Myocyte (in vitro differentiated cells): ENCODE measurements at places on chromosomes 2 and 18. TPM values are rescaled to one million over a fixed set of nuclear protein-coding genes. Genes with fewer than 3 reads are reported as not detected.

DNA sequence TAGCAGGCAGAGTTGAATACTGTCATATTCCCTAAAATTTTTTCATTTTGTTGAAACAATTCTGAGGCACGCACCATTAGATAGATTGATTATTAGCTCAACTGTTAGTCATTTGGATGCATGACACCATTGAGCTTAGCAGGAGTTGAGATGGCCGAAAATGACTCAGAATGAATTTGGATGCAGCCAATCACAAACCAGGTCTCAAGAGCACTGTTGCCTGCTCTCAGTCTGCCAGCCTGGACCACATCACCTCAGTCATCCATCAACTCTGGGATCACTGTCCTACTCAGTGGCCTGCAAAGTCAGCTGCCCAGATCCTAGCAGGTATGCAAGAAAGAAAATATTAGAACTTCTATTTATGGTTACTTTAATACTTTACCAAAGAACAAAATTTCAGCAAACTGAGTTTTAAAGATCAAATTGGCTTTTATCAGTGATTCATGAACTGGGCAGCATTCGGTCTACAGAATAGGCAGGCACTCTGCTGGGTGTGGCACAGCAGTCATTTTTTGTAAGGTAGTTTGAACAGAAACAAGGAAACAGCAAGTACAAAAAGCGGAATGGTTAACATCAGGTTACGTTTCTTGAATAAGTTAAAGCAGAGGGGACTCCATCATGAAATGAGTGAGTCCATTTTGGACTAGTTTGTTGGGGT lies 152.7 kb upstream of the ARHGAP28 start:
- no peak for DNase-seq

HOXD11 gene
- total RNA-seq, result not detected in 2 replicates

GRCh38 chr2:72024451-72025175 lies 123.0 kb downstream of the CYP26B1 start:
- no peak for DNase-seq

KLHL14 gene
- total RNA-seq, result not detected in 2 replicates

CSRNP3 gene
- total RNA-seq, result 1.0 and 3.3 TPM in 2 replicates

DNA sequence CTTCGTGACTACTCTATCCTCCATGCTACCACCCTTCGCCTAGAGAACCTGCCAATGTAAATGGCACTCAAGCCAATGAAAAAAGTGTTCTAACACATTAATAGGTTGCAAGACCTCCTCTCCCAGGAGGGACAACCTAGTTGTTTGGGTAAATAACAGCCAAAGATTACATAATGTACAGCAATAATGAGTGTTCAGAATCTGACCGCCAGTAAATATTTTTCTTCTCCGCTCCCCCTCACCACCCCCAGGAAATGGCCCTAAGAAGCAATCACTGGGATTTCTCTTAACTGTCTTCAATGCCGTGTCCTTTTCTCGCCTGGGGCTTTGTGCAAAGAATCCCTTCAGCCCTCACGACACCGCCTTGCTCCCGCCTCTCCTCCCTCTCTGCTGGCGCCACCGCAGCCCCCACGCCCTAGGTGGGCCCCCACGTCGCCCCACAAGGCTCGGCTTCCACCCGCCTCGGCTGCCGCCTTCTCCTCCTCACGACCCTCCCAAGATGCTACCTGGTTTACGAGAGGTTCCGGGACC lies 458 bp downstream of the HYCC2 start:
- peak; percentile 10 for DNase-seq

CIDEA gene
- total RNA-seq, result not detected in 2 replicates

DNA sequence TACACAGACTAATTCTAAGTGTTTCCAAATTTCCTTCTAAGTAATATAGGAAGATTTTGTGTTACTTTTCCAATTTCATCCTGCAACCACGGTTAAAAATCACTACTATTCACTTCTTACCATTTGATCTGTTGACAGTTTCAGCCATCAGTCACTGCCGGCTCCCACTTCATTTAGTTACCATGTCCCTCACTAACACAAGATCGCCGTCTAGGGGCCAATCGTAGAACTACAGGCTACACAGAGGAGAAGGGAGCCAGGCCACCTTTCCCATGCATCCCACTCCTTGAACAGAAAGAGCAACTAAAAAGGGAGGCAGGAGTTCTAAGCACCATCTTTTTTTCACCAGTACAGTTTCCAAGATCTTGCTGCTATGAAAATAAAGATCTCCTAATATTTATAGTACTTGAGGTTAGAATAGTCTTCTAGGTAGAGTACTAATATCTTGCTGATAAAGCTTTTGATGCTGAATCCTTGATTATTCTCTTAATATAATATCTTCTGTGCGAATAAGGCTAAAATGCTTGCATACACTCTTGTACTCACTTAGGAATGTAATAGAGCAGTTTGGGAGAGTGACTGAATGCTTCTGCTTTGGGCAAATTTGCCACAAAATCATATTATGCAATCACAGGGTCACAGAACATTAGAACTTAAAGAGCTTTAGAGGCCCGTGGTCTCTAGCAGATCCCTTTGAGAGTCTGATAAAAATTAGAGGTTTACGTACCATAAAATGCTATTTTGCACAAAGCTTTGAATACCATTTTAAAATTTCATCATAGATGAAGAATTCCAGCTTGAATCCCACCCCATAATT lies 39.5 kb upstream of the CYP1B1 start:
- peak; percentile 86 for DNase-seq

- peak; percentile 98 for DNase-seq
Observed at GRCh38 chr2:241870611-241871537, 1.3 kb downstream of the RTP5 start.

ACTG2 gene
- total RNA-seq, result 1.2 TPM in 1 of 2 replicates, not detected in the other

ABCB11 gene
- total RNA-seq, result 0.05 TPM in 1 of 2 replicates, not detected in the other

GRCh38 chr18:12056034-12056883 lies 37.4 kb upstream of the ANKRD62 start:
- DNase-seq, result peak; percentile 56

HRH4 gene
- 0.13 and 0.21 TPM in 2 replicates for total RNA-seq

EFHD1 gene
- total RNA-seq, result 0.29 TPM in 1 of 2 replicates, not detected in the other

ZC3H15 gene
- 85.7 and 89.5 TPM in 2 replicates for total RNA-seq

GRCh38 chr2:120352696-120353590 lies 7.0 kb downstream of the INHBB start:
- no peak for DNase-seq

MATN3 gene
- 1.1 and 1.2 TPM in 2 replicates for total RNA-seq

DNA sequence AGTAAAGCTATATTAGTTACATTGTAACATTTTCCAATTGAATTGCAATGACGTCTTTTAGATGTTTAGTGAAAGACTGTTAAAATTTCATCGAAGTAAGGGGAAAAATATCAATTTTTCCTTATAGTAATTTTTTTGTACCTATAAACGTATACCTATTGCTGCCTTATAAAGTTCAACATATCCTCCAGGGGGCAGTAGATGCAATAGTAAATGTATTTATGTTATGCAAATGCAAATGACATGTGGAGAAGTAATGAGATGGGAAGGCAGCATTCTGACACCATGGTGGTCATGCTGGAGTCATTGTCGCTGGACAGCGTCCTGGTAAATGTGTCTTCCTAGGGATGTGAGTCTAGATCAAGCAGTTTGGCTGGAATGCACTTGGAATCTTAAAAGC lies 38.7 kb downstream of the MSTN start:
- peak; percentile 37 for DNase-seq

DNA sequence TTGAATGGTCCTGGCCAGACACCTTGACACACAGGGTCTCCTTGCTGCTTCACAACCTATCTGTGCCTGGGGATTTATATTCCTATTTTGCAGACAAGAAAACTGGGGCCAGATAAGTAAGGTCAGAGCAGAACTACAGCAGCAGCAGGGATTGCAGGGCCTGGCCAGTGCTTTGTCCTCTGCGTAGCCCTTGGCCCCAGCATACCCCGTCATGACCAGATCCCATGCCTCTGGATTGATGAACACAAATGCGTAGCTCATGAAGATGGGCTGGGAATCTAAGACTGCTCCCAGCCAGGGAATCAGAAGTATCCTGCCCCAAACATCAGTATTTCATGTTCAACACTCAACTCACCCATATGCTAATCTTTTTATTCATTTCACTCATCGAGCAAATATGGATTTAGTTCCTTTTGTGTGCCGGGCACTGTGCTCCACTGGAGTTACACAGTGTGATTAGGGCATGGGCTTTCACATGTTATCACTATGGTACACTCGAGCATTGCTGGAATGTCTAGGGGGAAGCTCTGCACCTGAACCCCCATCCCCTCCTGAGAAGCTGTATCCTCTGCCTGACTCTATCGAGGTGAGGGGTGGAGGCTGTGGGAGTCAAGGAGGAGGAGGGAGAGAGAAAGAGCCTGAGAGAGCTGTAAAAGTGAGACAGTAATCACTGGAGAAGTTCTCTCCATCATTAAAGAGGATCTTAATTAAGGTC lies 143.3 kb downstream of the CYP26B1 start:
- no peak for DNase-seq

- peak; percentile 74 for DNase-seq
Observed at GRCh38 chr2:120559401-120559800, 176.3 kb upstream of the GLI2 start.

- peak; percentile 82 for DNase-seq
Observed at GRCh38 chr2:119218478-119219064, 5.1 kb upstream of the STEAP3 start.

RAD51AP2 gene
- 0.37 TPM in 1 of 2 replicates, not detected in the other for total RNA-seq

DNA sequence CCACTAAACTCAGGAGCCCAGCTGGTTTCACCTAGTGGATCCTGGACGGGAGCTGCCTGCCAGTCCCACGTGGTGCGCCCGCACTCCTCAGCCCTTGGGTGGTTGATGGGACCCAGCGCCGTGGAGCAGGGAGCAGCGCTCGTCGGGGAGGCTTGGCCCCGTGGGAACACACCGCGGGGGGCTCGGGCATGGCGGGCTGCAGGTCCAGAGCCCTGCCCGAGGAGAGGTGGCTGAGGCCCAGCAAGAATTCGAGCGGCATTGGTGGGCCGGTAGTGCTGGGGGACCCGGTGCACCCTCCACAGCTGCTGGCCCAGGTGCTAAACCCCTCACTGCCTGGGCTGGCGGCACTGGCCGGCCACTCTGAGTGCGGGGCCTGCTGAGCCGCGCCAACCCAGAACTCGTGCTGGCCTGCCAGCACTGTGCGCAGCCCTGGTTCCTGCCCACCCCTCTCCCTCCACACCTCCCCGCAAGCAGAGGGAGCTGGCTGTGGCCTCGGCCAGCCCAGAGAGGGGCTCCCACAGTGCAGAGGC lies 137.3 kb downstream of the TRIB2 start:
- no peak for DNase-seq

DNA sequence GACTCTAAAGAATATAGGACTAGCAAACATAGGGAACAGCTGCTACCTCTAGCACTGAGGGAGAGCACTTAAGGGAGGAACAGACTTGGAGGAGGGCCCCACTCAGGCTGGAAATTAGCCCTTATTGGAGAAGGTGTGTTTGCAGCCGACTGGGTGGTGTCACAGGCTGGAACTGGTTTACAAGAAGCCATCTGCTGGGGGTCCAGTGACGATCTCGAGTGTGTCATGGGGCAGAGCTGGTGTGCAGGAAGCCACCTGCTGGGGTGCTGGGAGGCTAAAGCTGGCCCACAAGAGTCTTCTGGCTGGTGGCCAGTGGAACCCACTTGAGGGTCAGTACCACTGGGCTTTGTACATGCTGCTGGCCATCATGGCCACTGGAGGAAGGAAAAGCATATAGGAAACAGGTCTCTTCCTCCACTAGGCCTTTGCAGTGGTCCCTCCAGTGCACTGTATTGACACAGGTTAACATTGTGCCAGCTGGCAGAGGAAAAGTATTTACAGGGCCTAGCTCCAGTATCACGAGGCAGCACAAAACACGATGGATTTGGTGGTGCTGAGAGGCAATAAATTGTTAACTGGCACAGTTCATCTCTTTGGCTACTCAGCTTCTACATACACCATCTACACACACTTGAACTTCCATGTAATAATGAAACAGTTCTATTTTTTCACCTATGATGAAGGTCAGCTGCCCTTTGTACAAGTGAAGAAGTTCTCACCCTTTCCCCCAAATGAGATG lies 43.6 kb downstream of the MAP3K20 start:
- peak; percentile 19 for DNase-seq

GRCh38 chr2:25825238-25825637 lies 53.0 kb downstream of the ASXL2 start:
- DNase-seq, result no peak

UCN gene
- 2.4 and 6.6 TPM in 2 replicates for total RNA-seq

GRCh38 chr2:169664978-169665930 lies 29.0 kb downstream of the CFAP210 start:
- DNase-seq, result no peak

DNA sequence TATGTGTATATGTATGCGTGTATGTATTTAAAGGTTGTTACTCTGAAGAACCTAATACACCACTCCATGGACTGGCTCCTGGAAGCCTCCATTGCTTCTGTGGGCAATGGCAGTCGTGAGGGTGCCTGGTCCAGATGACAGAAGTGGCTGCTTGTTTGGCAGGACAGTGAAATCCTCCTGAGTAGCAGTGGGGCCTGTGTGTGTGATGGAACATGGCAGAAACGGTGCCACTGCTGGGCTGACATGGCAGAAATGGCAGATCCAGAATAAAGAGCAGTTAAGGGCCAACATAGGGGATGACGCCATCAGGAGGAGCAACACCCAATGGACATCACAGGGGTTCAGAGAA lies 6.1 kb upstream of the CPLX4 start:
- no peak for DNase-seq
